ENCODE measurements at places on chromosomes 6 and 20.

DNA sequence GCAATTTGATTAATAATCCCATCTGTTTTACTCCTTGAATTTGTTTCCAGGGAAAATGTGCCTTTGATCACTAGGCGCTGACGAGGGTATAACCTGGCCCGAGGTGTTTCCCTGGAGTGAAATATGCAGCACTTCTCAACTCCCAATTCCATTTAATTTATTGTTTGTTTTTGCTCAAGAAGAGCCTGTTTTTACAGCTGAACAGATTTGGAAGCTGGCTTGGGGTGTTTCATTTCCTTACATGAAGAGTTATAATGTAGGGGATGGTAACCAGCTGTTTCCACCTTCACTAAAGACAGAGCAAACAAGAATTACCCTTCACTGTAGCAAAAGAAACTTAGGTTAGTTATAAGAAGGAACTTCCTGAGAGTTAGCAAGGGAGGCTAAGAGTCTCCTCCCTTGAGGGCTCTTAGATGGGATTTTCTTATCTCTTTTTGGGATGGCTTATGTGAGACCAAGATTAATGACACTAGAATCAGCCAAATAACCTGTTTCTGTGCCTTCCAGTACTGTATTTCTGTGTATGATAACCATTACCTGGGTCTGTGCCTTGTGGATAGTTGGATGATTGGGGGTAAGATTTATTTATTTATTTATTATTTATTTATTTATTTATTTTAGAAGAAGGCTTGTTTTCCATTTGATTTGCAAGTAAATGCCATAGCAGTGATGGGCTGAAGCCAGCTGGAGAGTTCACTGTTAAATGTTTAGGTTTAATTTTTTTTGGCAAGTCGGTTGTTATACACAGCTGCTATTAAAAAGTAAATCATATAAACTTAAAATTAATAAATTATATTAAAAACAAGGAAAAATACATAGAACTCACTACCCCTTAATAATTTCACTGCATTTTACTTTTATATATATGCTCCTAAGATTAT, 162.2 kb upstream of the BMP2 start:
- no peak for DNase-seq

GRCh38 chr6:159828074-159828473, 28.0 kb downstream of the PNLDC1 start:
- DNase-seq, result no peak

- DNase-seq, result peak; percentile 66
These were observed 8.8 kb upstream of the RSPH3 start for GRCh38 chr6:159008656-159009288.

DNA sequence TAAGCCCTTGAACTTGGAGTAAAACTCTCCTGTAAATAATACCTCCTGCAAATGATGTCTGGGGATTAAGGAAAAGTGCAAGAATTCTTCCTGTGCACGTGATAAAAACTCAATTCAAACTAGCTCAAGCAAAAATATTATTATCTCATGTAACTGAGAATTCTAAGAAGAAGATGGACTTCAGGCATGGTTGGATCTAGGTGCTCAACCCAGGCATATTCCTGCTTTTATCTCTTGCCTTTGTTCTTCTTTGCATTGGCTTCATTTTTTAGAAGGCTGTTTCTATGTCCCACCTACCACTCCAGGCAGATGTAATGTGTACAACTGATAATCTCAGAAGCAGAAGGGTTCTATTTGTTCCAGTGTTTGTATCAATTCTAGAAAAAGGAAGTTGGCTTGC, 95.8 kb downstream of the DACT2 start:
- DNase-seq, result no peak

DNA sequence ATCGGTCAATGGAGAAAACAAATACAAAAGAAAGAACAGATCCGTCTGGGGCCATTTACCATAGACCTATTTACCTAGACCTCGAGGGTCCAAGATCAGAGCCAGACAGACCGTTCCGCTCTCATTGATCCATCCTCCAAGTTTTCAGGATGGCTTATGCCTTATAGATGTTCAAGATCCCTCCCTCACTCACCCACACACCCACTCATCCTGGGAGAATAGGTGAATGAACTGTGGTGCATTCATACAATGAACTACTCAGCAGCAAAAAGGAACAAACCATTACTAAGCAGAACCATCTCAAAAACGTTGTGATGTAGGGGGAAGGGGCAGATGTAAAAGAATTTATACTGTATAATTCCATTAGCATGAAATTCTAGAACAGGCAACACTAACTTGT, 125.1 kb upstream of the RREB1 start:
- DNase-seq, result no peak

- DNase-seq, result no peak
These were observed 165.8 kb upstream of the SYNDIG1 start for GRCh38 chr20:24303393-24304170.

DNA sequence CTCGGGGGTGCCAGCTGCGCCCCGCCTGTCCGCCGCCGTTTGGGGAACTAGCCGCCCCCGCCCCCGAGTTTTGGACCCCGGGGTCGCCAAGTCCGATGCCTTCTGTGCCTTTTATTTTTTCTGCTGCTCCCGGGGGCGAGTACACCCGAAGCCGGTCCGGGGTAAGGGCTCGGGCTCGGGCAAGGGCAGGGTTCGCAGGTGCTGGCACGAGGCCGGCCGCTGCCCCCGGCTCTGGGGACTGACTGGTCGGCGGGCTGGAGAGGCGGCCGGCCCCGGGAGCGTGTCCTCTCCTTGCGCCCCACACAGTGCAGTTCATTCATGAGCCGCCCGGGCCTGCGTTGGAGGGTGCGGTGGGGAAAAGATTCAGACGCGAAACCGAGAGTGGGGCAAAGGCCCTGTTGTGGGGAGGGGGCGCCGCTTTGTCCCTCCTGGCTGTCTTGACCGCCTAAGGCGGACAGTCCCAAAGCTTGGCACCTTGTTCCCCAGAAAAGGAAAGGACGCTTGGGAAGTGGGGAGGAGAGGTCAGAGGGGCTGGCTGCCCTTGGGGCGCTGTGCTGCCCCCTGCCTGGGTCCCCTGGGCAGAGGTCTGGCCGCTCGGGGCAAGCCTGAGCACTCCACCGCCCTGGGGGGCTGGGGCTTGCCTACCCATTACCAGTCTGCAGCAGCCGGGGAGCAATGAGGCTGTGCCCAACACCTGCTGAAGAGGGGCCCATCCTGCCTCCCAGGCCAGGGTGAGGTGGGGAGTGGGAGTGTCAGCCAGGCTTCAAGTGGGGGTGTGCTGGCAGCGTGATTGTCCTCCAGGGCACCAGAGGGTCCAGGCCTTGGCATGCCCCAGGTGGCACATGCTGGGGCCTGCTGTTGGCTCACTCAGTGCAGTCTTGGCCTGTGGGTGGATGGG, 915 bp downstream of the TMEM63B start:
- peak; percentile 54 for DNase-seq

DNA sequence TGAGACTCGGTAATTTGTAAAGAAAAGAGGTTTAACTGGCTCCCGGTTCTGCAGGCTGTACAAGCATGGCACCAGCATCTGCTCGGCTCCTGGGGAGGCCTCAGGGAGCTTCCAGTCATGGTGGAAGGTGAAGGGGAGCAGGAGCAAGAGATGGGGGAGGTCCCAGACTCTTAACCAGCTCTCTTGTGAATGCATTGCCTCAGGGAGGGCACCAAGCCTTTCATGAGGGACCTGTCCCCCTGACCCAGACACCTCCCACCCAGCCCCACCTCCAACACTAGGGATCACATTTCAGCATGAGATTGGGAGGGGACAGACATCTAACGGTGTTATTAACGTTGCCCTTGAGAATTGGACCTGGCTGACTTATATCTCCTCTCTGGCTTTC, 68.6 kb downstream of the PTPN1 start:
- DNase-seq, result no peak

DNA sequence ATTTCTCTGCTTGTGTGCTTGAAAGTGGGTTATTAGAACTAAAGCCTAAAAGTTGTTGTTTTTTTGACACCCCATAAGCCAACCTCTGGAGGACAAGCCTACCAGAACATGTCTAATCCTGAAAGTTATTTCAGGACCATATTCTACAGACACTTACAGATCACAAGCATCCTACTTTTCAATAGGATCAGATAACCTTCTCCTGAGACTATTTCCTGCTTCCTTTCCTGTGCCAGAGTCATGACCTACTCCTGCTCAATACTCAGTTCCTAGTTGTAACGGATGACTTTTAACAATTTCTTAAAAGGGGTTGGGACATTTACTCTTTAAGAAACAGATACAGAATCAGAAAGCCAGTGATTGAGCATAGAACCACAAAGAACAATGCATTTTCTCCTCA, 5.3 kb upstream of the FILIP1 start:
- DNase-seq, result no peak

GRCh38 chr6:66986940-66987339, 1279.9 kb upstream of the EYS start:
- no peak for DNase-seq

GRCh38 chr20:57948180-57948955, 238.6 kb upstream of the PMEPA1 start:
- DNase-seq, result no peak

- no peak for DNase-seq
These were observed 85.5 kb upstream of the ZNF217 start for GRCh38 chr20:53678990-53679596.

DNA sequence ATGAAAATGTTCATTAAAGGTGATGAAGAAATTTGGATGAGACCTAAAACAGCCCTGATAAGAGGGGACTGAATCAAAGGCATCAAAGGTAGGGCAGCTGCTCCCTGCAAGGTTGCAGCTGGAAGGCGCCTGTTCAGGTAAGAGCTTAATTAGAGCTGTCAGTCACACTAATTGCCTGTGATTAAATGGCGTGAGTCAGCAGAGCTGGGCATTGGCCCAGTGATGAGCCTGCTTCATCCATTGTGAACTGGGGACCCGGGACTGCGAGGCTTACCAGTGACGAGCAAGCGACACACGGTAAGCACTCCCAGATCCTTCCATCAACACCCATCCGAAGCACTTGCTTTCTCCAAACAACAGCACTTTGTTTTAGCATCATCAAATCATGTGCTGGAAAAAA, 621.5 kb upstream of the CDH4 start:
- no peak for DNase-seq

GRCh38 chr6:38113825-38114576, 294.5 kb downstream of the ZFAND3 start:
- DNase-seq, result no peak

GRCh38 chr20:49279677-49280462, 2.0 kb upstream of the ZNFX1 start:
- DNase-seq, result peak; percentile 62

GRCh38 chr20:38735172-38735571, 10.9 kb downstream of the SLC32A1 start:
- DNase-seq, result no peak

DNA sequence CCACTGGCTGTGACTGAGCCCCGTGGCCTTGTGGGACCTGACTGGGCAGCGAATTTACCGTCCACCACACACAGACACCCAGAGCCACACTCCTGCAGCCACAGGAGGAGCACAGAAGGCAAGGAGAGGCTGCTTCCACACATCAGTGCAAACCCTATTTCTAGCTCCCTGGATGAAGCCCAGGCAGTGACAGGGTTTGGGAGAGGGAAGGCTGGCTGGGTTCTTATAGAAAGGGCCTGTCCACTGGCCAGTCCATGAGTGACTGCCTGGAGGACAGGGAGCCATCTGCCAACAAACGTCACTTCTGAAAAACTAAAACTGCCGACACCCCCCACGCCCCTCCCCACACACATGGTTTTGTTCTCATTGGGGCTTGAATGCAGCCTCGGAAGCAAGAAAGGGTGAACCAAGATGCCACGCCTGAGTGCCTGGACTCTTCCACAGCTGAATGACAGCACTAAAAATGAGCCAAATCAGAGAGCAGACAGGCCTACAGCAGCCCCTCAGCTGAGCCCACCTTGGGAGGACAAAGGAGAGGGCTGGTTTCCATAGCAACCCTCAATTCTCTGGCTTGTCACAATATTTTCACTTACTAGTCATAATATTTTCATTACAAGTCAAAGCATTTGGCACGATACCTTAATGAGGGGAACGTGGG, 38.4 kb downstream of the RRBP1 start:
- no peak for DNase-seq

GRCh38 chr6:36539814-36540568, 7.3 kb downstream of the STK38 start:
- no peak for DNase-seq

GRCh38 chr20:63931735-63932134, 24.5 kb downstream of the UCKL1 start:
- DNase-seq, result no peak

DNA sequence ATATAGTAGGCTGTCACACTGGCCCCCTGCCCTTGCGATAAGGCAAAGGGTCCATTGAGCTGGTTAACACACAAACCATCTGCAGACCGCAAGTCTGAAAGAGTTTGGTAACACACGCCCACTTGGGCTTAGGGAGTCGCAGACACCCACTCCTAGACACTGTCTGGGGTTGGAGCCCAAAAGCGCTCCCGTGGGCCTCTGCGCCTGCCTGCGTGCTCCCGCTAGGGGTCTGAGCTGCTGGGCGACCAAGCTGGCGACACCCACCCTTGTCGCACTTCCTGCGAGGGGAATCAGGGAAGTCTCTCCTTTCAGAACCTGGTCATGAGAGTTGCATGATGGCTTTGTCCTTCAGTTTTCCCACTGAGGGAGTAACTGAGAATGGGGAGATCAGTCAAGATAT, 653.0 kb downstream of the HTR1B start:
- no peak for DNase-seq

GRCh38 chr6:158474961-158475343, 84.9 kb upstream of the TMEM181 start:
- DNase-seq, result no peak

- DNase-seq, result no peak
These were observed 338.9 kb downstream of the QKI start for GRCh38 chr6:163753430-163753829.

GRCh38 chr6:121008553-121008952, 325.7 kb downstream of the TBC1D32 start:
- DNase-seq, result no peak

DNA sequence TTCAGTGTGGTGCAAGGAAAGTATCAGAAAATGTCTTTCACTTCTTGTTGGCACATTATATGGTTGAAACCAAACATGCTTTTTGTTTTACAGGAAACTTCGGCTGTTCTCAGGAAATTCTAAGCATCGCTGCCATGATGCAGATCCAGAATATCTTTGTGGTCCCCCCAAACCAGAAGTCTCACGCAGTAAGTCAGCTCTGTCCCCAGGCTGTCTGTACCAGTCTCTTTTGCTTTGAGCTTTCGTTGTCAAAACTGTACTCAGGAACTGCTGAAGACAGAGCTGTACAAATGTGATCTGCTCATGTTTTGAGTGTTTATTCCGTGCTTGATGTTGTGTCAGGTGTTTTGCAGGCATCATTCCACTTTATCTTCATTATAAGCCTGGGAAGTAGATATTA, 59.6 kb downstream of the DHX35 start:
- no peak for DNase-seq

DNA sequence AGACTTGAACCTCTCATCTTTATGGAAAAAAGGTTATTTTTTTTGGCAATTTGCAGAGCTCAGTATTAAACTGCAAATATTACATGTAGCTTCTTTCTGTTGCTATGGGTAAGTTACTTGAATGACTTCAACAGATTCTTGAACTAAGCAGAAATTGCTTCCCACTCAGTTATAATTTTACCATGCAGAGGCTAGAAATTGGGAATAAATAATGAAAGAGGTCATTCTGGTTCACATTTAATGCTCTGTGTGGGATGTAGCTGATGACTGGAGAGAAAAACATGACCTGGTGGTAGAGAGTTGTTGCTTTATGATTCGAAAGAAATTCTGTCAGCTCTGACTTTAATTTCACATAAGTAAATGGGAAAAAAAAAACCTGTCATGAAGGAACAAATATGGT, 16.8 kb upstream of the ADGB start:
- DNase-seq, result no peak

- DNase-seq, result no peak
These were observed 171.3 kb downstream of the GRM1 start for GRCh38 chr6:146200176-146200575.
